ENCODE measurements at places on chromosomes 4 and X. TPM values are rescaled to one million over a fixed set of nuclear protein-coding genes. Genes with fewer than 3 reads are reported as not detected.
A peak's percentile ranks its signal among the peaks of the same experiment; 100 is the strongest.

Gene GATA1
- total RNA-seq = not detected

Gene SLC26A1
- total RNA-seq = 5.8 TPM

Gene MID2
- total RNA-seq = 1.2 TPM

Gene ADAMTS3
- total RNA-seq = not detected

Gene SPINK2
- not detected for total RNA-seq

Gene DMRTC1
- total RNA-seq = not detected

Gene SSX4B
- not detected for total RNA-seq

Gene TMEM144
- 4.6 TPM for total RNA-seq

Gene TCEAL9
- 10.3 TPM for total RNA-seq

Gene STK32B
- total RNA-seq = not detected

Gene SPATA4
- not detected for total RNA-seq

DNA sequence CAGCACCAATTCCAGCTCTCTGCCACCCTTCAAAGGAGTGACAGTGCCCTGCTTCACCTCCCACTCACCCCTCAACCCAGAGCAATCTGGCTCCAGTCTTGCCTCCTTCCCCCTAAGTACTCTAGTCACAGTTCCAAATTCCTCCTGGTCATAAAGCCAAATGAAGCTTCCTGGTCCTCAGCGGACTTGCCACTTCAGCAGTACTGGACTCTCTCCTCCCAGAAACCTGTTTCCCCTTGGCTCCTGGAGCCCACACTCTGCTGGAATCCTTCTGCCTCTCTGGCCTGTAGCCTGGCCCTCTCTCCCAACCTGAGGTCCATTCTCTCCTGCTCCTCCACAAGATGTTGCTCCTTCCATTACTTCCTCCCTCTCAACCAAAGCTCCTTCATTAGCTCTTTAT is 52.6 kb upstream of the MTM1 start:
- no peak for DNase-seq

- DNase-seq = no peak
Measured at GRCh38 chrX:44447214-44447613, 95.4 kb downstream of the FUNDC1 start.

- no peak for DNase-seq
Measured at GRCh38 chrX:118751950-118752783, 24.8 kb downstream of the IL13RA1 start.

- DNase-seq = no peak
Measured at GRCh38 chr4:154626793-154627484, 14.5 kb upstream of the FGG start.

- DNase-seq = no peak
Measured at GRCh38 chr4:102493794-102494193, 7.4 kb upstream of the NFKB1 start.

DNA sequence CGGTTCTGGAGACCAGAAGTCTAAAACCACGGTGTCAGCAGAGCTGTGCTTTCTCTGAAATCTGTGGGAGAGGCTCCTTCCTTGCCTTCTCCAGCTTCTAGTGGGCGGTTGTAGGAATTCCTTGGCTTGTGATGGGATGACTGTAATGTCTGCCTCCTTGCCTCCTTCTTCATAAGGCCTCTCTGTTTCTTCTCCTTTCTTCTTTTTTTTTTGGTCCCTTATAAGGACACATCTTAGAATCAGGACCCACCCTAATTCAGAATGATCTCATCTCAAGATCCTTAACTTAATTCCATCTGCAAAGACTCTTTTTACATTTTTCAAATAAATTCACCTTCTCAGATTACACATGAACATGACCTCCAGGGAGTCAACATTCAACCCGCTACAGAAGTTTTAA is 186.9 kb downstream of the STK32B start:
- DNase-seq = no peak

GRCh38 chrX:50098749-50099148 is 102.1 kb downstream of the AKAP4 start:
- DNase-seq = no peak

GRCh38 chrX:64885850-64886249 is 90.4 kb downstream of the ZC4H2 start:
- peak; percentile 44 for DNase-seq

DNA sequence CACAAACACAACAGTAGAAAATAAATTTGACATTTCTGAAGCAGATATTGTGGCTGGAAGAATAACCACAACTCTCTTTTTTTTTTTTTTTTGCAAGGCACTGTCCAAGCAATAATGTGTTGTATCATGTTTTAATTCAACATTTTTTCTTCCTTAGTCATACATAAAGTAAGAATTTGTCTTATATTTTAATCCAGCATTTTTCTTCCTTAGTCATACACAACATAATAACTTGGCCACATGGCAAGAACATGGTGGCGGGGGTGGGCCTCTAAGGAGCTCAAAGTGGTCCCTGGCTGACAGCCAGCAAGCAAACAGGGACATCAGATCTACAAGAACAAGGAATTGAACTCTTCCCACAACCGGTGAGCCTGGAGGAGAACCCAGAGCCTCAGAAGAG is 20.2 kb downstream of the FBXW7 start:
- no peak for DNase-seq

- DNase-seq = no peak
Measured at GRCh38 chr4:157219711-157220370, 687 bp upstream of the GRIA2 start.

- DNase-seq = no peak
Measured at GRCh38 chr4:121764303-121764701, 662 bp downstream of the SMIM43 start.

- DNase-seq = peak; percentile 46
Measured at GRCh38 chr4:184649971-184650855, 675 bp downstream of the PRIMPOL start.

- no peak for DNase-seq
Measured at GRCh38 chrX:150012647-150013381, 74.5 kb upstream of the EOLA2 start.

DNA sequence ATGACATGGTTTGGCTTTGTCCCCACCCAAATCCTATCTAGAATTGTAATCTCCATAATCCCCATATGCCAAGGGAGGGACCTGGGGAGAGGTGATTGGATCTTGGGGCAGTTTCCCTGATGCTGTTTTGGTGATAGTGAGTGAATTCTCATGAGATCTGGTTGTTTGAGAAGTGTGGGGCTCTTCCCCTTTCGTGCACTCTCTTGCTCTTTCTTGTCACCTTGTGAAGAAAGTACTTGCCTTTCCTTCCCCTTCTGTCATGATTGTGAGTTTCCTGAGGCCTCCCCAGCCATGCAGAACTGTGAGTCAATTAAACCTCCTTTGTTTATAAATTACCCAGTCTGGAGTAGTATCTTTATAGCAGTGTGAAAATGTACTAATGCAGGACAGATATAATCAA is 36.4 kb upstream of the FREM3 start:
- no peak for DNase-seq

DNA sequence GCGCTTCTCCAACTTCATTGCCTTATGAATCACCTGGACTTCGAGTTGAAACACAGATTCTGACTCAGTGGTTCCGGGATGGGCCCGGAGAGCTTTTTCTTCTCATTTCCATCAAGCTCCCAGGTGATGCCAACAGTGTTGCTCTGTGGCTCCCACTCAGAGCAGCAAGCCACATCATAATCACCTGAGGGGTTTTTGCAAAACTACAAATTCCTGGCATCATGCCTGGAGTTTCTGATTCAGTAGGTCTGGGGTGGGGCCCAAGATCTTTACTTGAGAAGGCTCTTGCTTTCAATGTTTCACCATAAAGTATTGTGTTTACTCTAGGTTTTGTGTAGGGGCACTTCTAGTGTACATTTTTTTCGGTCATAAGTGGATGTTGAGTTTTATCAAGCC is 7.0 kb downstream of the MTM1 start:
- no peak for DNase-seq

- no peak for DNase-seq
Measured at GRCh38 chr4:14834382-14834781, 167.9 kb upstream of the CPEB2 start.

- peak; percentile 43 for DNase-seq
Measured at GRCh38 chr4:64584981-64585557, 175.8 kb upstream of the TECRL start.
